ENCODE measurements at places on chromosomes 3 and 15. TPM values are rescaled to one million over a fixed set of nuclear protein-coding genes. Genes with fewer than 3 reads are reported as not detected.

DNA sequence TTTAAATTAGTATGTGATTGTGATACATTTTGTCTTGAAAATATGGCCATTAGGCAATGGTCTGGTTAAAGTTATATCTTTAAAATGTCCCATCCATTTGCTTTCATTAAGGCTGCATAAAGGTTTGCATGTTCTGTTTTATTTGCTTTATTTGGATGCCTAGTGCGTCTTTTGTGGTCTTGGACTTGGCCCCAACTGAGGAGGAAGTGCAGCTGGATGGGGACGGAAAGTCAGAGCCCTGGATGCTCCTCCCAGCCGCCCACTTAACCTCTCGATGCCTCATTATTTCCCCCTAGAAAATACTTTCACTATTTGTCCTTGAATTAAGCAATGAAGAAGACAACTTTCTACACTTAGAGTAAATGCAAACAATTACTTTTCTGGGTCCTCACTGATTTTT lies 898.2 kb downstream of the MCTP2 start:
- DNase-seq = no peak

DNA sequence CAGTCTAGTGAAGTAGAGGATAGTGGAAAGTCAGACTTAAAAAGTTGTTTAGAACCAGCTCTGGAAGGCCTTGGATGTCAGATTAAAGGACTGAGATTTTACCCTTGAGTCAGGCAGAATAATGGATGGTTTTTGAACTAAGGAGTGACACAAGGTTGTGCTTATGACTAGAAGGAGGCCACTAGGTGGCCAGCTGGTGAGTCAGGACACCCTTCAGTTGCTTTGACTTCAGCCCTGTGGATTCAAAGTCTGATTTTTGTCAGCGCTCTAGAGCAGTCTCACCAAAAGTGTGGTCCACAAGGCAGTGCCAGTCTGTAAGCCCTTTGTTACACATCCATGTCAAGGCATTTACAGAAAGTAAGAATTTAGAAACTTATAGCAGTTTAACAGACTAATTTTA lies 3.8 kb upstream of the GABPB1 start:
- no peak for DNase-seq

GRCh38 chr3:174206607-174207192 lies 652.4 kb upstream of the NAALADL2 start:
- DNase-seq = no peak

DNA sequence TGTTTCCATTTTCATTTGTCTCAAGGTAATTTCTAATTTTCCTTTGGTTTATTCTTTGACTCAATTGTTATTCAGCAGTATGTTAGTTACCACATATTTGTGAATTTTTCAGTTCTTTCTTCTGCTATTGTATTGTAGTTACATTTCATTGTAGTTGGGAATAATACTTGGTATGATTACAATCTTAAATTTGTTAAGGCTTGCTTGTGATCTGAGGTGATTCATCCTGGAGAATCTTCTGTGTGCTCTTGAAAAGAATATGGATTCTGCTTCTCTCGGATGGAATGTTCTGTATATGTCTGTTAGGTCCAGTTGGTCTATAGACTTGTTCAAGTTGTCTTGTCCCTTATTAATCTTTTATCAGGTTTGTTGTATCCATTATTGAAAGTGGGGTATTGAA lies 63.4 kb upstream of the VEPH1 start:
- no peak for DNase-seq

- no peak for DNase-seq
These were observed 816.3 kb upstream of the CFAP20DC start for GRCh38 chr3:59866076-59866475.

Gene KCNH8
- total RNA-seq = 1.5 TPM

DNA sequence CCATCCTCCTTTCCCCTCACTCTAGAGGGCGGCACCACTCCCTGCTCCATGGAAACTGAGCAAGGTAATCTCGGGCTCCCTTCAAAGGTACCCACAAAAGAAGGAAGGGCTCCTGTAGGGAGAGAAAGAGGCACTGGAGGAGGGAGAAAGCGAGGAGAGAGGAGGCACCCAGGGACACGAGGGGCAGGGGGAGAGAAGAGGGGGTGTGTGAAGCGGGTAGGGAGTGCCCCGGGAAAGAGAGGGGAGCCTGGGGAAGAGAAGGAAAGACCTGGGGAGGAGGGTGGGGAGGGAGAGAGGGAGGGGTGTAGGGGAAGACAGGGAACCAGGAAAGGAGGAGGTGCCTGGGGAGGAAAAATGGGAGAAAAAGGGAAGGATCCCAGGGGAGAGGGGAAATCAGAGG lies 523 bp downstream of the VILL start:
- no peak for DNase-seq

- DNase-seq = no peak
These were observed 54.5 kb upstream of the C3orf80 start for GRCh38 chr3:160170409-160171370.

DNA sequence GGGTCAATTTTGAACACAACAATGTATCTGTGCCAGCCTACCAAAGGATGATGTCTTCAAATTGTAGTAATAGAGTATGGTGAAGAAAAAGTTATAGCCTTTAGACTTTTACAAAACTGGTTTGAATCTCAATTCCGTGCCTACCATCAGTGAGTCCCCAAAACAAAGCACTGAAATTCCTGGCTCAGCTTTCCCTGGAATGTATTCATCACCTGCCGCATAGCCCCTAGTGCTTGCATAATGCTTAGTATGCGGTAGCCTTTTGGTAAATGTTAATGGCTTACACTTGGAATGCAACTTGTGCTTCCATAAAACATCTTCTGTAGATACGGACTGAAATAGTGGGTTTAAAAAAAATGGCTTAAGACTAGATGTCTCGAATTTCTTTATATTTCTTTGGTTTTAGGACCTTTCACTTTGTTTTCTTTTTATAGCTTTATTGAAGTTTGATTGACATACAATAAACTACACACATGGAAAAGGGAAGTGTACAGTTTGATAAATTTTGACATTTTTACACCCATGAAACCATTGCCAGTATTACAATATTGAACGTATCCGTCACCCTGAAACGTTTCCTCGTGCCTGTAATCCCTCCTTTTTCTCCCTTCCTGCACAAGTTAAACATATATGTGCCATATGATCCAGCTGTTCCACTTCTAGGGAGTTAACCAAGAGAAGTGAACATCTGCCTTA lies 12.1 kb downstream of the SACM1L start:
- no peak for DNase-seq

Gene CACNA1D
- total RNA-seq = 2.8 TPM
